ENCODE measurements at places on chromosomes 5 and 9. TPM values are rescaled to one million over a fixed set of nuclear protein-coding genes. Genes with fewer than 3 reads are reported as not detected.

DNA sequence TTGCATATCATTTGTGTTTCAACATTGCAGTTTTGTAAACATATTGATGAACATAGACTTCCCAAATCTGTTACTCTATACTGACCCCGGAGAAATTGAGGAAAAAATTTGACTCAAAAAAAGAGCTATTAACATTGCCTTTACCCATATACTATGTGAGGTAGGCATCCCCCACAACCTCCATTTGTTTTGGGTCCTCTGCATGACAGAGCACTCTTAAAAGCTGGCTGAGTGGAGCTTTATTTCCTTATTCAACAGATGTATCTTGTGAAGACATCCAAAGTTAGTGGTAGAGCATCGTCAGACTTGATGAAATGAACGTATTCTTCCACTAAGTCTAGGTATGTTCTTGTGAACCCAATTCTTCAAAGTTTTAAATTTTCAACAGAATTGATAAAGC is 310.5 kb downstream of the CDH9 start:
- no peaks in the 10 kb centered on the region for H3K4me1 ChIP-seq
- no peak for DNase-seq
- no peak overlapping the region for H3K4me3 ChIP-seq
- H3K27ac ChIP-seq, result no peak overlapping the region
- H3K36me3 ChIP-seq, result no peaks in the 10 kb centered on the region
- no peaks in the 10 kb centered on the region for H3K27me3 ChIP-seq

- no peak overlapping the region for H3K4me3 ChIP-seq
- H3K36me3 ChIP-seq, result no peaks in the 10 kb centered on the region
- H3K27me3 ChIP-seq, result no peaks in the 10 kb centered on the region
- no peak for DNase-seq
These were observed 90.5 kb upstream of the RANBP3L start for GRCh38 chr5:36392186-36392585.

- no peak overlapping the region for H3K4me3 ChIP-seq
- H3K27ac ChIP-seq, result no peak overlapping the region
- no peaks in the 10 kb centered on the region for H3K4me1 ChIP-seq
- no peaks in the 10 kb centered on the region for H3K36me3 ChIP-seq
These were observed 391.5 kb downstream of the FGF10 start for GRCh38 chr5:43997647-43998272.

DNA sequence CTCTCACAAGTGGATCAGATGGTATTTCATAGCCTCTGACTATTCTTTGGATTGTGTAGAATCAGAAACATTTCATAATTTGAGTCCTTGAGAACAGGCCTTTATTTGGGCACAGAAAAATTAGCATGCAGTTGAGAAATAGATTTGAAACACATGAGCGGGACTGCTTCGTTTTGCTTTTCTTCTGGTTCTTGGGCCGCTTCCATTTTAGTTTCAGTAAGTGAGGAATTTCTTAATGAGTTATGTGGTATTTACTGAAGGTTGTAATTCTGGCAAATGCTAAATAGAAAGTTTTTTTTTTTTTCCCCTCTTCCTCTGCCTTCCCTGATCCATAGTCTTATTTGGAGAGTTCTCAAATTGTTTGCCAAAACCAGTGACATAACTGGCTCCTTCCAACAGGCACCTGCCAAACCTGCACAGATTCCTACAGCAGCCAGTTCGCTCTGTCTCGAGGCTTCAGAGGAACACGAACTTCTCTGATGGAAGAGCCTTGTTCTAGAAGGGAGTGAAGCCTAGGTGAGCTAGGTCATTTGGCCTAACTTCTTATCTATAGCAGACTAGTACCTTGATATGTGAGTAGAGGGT is 71.2 kb upstream of the SLC28A3 start:
- no peak overlapping the region for H3K4me3 ChIP-seq
- H3K27me3 ChIP-seq, result no peaks in the 10 kb centered on the region
- no peaks in the 10 kb centered on the region for H3K36me3 ChIP-seq
- no peak overlapping the region for H3K27ac ChIP-seq
- DNase-seq, result no peak

- no peaks in the 10 kb centered on the region for H3K4me1 ChIP-seq
- H3K27me3 ChIP-seq, result no peaks in the 10 kb centered on the region
- no peaks in the 10 kb centered on the region for H3K36me3 ChIP-seq
- DNase-seq, result no peak
- H3K4me3 ChIP-seq, result no peak overlapping the region
- H3K27ac ChIP-seq, result no peak overlapping the region
These were observed 161.1 kb upstream of the TBCA start for GRCh38 chr5:77937015-77937908.

DNA sequence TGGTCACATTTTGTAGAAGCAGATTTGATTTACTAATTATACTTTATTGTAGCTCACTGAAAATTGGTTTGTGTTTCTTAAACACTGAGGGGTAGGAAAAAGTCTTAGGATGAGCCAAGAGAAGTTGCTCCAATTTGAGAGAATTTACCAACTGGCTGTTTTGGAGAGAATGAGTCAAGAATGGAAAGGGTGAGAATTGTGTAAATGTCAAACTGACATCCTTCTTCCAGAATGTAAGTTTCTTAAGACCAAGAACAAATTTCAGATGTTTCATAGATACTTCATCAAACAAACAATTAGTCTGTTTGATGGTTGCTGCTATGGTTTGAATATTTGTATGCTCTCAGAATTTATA is 106.2 kb upstream of the TXNDC8 start:
- H3K4me3 ChIP-seq, result no peak overlapping the region
- no peaks in the 10 kb centered on the region for H3K4me1 ChIP-seq
- no peak for DNase-seq
- no peaks in the 10 kb centered on the region for H3K27me3 ChIP-seq

GRCh38 chr5:10229306-10230048 is 20.2 kb downstream of the ATPSCKMT start:
- no peak overlapping the region for H3K27ac ChIP-seq
- no peaks in the 10 kb centered on the region for H3K27me3 ChIP-seq
- H3K36me3 ChIP-seq, result no peaks in the 10 kb centered on the region
- no peak overlapping the region for H3K4me3 ChIP-seq
- DNase-seq, result no peak
- H3K4me1 ChIP-seq, result no peaks in the 10 kb centered on the region

GRCh38 chr5:141825791-141826560 is 52.2 kb downstream of the PCDH1 start:
- peak; percentile 74 for DNase-seq
- no peaks in the 10 kb centered on the region for H3K27me3 ChIP-seq
- H3K27ac ChIP-seq, result no peak overlapping the region
- H3K4me3 ChIP-seq, result no peak overlapping the region
- H3K4me1 ChIP-seq, result no peaks in the 10 kb centered on the region

Gene GCNT4
- not detected for total RNA-seq

Gene GPX8
- not detected for total RNA-seq

Gene PFN3
- not detected for total RNA-seq

Gene ORM2
- total RNA-seq, result not detected
